ENCODE measurements at places on chromosomes 4 and X.

DNA sequence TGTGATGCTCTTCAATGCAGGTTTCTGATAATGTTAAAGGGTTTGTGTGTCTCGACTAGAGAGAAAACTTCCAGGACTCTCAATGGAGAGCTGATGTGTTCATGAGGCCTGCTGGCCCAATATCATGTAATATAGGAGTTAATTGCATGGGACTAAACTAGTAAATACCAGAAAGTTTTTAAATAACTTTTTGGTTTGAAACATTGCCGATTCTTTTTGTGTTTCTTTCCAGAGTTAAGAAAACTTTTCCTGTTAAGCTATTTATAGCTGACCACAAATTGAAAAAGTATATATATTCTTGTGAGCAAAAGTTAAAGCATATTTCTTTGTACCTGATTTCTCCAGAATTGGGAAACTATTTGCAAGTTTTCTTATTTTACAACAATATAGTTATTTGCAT, 49.7 kb downstream of the FAM9B start:
- DNase-seq, result no peak

GRCh38 chrX:144327495-144327894, 443.6 kb downstream of the UBE2NL start:
- no peak for DNase-seq

GRCh38 chrX:40102393-40103381, 4.9 kb upstream of the BCOR start:
- DNase-seq, result peak; percentile 84

GRCh38 chrX:25004040-25004439, 11.7 kb downstream of the ARX start:
- DNase-seq, result no peak

DNA sequence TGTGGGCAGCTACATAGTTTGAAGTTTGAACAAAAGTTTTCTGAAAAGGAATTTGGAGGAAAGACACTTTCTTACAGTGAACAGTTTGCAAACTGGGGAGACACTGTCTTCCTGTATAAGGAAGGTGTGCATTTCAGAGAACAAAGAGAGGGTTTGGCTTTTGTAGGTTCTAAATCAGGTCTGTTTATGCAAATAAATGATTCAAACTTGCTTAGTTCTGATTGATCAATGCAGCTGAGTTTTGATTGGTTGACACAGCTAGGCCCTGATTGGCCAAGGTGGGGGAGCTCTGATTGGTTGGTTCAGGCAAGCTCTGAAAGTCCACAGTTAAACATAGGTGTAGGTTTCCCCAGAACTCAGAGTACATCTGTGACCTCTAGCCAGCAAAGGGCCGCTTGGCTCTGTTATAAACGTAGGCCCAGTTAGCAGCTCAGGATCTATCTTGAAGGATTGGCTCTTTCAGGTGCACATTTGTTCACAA, 63.0 kb upstream of the ENPP6 start:
- no peak for DNase-seq

- DNase-seq, result no peak
Observed at GRCh38 chr4:1412376-1413203, 6.3 kb upstream of the NKX1-1 start.

GRCh38 chr4:53861856-53862610, 202.4 kb downstream of the CHIC2 start:
- no peak for DNase-seq

DNA sequence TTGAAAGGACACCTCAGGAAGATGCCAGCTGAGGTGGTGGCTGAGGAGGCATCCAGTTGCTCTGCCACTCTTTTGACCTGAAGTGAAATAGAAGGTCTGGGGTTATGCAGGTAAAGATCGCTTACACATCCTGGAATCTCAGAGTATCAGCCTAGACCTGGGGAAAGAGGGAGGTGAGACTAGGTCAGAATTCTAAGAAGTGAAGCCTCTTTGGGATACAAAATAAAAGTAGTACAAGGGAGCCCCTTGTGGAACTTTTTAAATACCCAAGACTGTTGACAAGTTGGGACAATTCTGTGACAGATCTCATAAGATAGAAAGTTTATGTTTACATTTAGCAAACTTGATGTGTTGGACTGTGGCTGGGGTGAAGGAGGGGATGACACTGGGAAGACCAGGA, 263.1 kb downstream of the SPRY1 start:
- DNase-seq, result no peak

- DNase-seq, result no peak
Observed at GRCh38 chr4:142959173-142959572, 113.1 kb upstream of the INPP4B start.

DNA sequence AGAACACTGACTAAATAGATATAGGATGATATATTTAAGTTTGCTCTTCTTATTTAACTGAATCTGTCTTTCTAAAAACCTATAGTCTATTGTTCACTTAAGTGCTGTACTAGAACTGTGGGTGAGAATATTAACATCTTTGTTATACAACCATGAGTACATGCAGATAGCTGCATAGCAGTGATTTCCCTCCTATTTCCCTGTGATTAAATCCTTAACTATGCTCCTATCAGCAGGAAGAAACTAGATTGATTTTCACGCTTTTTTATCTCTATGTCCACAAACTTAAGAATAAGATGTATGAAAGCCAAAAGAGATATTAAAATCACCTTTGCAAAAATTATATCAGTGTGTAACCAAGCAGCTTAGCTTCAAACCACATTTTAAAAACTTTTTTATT, 11.3 kb upstream of the UGT2A3 start:
- no peak for DNase-seq

DNA sequence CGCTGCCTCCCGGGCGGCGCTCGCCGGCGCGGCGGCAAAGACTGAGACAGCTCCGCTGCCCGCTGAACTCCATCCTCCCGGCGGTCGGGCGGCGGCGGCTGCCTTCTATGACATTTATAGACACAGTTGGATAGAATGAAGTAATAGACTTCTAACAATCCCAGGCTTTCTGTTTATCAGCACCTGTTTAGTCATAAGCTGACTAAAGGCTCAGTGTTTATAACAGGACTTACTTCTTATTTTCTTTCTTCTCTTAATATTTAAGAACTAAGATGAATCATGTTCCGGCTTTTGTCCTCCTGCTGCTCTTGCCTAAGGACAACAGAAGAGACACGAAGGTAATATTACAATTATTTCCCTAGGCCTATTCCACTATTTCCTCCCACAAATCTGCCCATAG, 3.9 kb downstream of the ARL13A start:
- no peak for DNase-seq

DNA sequence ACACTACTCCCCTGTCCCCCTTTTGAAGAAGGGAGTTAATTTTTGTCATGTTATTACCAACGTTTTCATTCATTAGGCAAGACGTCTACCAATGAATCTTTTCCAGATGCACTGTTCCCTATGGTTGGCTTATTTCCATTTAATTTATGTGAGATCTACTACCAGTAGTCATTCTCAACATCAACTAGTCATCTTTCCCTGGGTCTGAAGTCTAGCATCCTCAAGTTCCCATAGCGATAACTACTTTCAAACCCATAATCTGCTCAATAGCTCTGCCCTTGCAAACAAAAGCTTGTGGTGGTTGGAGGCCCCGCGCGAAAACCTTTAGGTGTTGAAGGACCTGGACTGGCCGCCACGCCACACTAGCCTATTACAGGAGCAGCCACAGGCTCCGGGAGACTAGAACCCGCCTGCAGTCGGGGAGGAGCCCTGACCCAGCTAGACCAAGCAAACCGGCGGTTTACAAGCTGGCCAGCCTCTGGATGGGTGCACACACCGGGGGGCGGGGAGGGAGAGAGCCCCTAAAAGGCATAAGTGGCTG, 746 bp downstream of the PPAT start:
- peak; percentile 85 for DNase-seq

DNA sequence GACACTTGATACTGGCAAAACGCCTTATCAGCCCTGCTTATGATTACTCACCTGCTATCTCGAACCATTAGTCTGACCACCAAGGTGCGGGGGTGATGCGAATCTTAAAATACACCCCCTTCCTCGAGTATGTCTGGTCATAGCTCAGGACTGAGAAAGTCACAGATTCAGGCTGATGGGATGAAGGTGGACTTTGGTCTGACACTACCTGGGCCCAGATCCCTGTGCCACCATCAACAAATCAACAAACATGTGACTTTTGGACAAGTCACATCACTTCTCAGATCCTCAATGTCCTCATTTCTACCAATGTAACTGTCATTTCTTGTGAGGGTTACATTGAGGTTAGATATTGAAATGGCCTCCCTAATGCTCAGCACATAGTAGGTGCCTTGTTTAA, 9.8 kb upstream of the MSN start:
- DNase-seq, result no peak

- DNase-seq, result no peak
Observed at GRCh38 chrX:45524805-45525204, 324.1 kb upstream of the DIPK2B start.

DNA sequence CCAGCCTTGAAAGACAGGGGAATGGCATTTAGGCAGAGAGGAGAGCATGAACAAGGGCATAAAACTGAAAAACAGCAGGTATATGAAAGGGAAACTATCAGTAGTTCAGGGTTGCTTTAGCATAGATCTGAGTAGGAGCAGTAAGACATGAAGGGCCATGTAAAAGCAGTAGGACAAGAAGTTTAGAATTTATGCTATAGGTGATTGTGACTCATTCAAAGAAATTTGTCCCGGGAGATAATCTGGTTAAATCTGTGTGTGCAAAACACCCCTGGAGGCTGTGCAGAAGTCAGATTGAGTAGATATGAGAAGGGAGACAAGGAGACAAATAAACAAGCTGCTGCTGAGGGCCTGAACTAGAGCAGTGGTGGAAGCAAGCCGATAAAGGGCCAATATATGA, 109.1 kb upstream of the BMP3 start:
- DNase-seq, result no peak

GRCh38 chr4:183241721-183242151, 78.3 kb downstream of the CLDN22 start:
- no peak for DNase-seq

- no peak for DNase-seq
Observed at GRCh38 chr4:152807294-152807829, 27.6 kb downstream of the ARFIP1 start.

DNA sequence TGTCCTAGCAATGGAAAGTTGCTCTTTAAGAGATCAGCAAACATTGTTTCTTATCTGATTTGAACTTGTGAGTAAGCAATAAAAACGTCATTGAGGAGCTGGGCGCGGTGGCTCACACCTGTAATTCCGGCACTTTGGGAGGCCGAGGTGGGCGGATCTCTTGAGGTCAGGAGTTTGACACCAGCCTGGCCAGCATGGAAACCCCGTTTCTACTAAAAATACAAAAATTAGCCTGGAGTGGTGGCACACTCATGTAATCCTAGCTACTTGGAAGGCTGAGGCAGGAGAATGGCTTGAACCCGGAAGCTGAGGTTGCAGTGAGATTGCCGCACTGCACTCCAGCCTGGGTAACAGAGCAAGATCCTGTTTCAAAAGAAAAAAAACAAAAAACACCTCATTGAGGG, 11.2 kb upstream of the PLAC8 start:
- no peak for DNase-seq

DNA sequence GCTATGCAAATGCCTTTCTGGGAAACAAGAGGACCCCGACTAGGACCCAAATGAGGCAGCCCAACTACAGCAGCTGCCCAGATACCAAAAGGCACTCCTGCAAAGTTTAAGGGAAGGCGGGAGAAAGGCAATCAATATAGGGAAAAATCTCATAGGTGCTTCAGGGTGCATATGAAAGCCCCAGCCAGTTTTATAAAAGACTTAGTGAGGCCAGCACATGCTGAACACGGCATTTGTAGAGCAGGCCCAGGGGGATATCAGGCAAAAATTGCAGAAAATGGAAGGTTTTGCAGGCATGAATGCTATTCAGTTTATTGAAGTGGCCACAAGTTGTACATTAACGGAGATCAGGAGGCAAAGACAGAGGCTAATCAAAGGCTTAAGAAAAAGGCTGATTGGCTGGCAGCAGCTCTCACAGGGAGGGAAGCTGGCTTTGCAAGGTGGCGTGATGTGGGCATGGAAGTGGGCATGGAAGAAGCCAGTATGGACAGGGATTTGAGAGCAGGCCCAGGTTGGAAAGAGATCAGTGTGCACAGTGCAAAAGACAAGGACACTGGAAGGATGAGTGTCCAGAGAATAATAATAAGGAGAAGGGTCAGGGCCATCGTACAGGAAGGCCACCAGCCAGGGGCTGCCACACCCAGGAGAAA, 37.7 kb upstream of the UGT2B7 start:
- no peak for DNase-seq

DNA sequence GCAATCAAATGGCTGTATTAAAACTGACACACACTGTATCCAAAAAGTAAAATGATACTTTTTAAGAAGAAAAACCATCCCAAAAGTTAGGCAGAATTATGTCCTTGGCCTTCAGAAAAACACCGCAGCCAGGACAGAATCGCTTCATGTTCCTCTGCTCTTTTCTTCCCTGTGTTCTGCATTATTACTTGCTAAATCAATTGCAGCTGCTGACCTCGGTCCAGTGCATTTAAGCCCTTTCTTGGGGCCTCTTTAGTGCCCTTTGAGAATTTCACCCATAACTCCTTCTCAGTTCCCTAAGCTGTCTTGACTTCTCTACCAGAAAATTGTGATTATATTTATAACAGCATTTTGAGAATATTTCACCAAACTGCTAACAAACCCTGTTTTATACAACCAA, 696.9 kb downstream of the PCDH7 start:
- DNase-seq, result no peak

DNA sequence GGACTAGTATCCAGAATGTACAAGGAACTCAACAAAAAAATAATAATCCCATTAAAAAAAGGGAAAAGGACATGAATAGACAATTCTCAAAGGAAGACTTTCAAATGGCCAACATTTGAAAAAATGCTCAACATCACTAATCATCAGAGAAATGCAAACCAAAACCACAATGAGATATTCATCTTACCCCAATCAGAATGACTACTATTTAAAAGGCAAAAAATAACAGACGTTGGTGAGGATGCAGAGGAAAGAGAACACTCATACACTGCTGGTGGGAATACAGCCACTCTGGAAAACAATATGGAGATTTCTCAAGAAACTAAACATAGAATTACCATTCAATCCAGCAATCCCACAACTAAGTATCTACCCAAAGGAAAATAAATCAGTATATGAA, 133.1 kb downstream of the KDR start:
- DNase-seq, result no peak

- no peak for DNase-seq
Observed at GRCh38 chrX:109537324-109537665, 651 bp downstream of the NXT2 start.

DNA sequence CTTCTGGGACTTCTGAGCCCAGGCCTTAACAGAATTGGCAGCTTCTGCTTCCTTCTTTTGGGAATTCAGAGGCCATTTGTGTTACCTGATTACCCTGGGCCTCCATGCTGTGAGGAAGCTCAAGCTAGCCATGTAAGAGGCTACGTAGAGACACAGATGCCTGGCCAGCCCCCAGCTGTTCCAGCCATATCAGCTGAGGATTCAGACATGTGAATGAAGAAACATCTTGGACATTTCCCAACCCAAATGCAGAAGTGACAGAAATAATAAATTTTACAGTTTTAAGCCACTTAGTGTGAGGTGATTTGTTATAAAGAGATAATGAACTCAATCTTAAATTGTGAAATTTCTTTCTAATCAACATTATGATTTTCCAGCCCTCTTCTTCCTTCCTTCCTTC, 18.7 kb upstream of the ZNF827 start:
- no peak for DNase-seq
